Globus pallidus (tissue), 1 donor: ENCODE measurements at places on chromosomes 16 and 17.

DNA sequence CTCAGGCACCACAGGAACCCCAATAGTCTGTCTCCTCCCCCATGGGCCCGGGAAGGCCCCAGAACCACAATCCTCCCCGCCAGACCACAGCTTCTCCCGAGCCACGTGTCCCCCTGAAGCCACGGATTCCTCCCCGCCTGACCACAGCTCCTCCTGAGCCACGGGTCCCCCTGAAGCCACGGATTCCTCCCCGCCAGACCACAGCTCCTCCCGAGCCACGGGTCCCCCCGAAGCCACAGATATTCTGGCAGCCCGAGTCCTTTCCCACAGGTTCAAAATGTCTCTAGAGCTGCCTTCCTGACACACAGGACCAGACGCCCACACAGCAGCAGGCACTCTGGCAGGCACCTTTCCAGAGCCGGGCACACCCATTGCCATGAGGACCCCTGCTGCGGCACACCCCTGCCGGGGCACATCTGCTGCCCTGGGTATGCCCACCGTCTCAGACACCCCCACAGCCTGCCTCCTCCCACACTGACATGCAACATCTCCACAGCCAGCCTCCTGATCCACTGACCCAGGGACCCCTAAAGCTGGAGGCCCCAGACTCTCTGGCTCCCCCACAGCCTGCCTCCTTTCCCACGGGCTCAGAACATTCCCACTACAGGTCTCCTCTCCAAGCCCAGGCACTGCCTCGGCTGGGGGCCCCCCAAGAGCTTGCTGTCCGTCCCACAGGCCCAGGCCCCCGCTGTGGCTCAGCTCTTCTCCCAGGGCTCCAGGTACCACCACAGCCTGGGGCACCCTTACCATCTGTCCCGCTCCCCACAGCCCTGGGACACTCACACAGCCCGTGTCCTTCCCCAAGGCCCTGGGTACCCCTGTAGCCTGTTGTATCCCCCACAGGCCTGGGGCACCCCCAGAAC, 2.2 kb downstream of the KIAA0753 start:
- no peak for DNase-seq

DNA sequence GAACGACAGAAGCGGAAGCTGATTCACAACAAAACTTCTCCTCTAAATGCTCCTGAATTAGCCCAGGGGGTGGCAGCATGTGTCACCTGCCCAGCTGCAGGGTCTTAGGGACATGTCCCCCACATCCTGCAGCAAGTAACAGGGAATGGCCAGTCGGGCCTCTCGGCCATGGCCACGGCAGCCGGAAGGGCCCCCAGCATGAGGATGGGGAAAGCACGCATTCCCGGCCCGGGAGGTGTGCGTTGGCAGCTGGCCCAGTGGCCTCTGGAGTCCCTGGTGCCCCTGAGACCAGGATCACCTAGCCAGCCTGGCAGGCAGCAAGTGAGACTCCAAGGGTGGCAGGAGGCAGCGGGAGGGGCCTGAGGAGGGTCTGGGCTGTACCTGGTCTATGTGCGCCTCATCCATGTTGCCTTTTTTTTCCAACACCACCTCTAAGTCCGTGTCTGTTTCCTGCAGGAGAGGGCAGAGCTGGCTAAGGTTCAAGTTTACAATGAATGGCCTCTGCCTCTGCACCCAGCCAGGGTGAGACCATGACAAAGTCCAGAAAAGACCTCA, 7.0 kb downstream of the KNOP1 start:
- no peak for DNase-seq

DNA sequence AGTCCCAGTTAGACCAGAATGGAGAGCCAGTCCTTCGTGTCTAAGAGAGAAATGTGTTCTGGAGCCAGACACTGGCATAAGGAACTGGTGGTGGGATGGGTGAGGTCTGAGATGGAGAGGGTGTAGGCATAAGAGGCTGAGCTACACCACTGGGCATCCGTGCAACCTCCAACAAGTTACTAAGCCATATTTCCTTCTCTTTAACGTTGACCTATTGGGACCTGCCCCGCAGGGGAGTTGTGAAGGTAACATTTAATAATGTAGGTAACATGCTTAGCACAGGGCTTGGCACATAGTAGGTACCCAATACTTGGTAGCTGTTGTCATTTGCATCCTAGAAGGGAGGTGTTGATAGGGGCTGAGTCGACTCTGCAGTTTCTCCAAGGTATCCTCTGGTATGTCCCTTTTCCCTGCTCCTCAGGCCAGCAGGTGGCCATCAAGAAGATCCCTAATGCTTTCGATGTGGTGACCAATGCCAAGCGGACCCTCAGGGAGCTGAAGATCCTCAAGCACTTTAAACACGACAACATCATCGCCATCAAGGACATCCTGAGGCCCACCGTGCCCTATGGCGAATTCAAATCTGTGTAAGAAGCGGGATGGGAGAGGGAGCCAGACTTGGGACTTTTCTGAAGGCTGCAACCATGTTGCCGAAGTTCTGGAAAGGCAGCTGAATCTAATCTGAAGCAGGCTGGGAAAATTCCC, 1.2 kb downstream of the MAPK7 start:
- no peak for DNase-seq

DNA sequence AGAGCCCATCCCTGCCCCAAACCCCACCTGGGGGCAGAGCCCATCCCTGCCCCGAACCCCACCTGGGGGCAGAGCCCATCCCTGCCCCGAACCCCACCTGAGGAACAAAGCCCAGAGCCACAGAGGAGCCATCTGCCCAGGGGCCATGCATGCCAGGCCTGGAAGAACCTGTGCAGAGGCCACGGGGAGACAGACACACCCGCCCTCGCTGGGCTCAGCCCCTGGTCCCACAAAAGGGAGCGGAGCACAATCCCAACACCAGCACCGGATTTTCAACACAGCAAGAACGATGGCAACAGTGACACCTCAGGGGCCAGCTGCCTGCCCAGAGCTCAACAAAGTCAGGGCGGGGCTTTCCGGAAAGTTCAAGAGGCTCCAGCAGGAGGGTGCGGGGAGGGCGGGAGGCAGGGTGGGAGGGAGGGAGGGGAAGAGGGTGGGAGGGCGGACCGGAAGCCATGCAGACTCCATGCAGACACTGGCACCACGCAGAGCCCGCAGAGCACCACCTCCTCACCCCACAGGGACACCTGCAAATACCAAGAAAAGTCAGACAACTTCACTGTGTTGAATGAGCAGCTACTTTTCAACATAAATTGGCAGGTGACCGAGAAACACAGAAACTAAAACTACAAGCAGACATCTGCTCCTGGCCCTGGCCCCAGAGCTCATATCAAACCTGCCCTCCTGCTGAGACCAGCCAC, 27.9 kb upstream of the C16orf95 start:
- DNase-seq, result no peak

DNA sequence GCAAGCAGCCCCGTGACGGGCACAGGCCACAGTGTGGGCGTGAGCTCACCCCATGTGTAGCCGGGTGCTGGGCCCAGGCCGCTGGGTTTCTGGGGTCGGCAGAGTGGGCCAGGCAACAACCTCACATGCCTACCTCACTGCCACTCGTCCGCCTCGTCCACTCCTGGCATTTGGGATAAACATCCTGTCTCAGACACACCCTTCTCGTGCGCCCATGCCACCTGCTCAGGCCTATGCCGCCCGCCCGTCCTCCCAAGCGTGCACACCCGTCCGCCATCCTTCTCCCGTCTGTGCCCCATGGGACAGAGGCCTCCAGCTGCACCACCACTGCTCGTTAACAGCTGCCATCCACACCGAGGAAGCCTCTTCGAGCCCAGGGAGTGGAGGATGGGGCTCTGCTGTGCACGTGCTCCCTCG, 64.3 kb downstream of the KLHDC4 start:
- DNase-seq, result no peak

DNA sequence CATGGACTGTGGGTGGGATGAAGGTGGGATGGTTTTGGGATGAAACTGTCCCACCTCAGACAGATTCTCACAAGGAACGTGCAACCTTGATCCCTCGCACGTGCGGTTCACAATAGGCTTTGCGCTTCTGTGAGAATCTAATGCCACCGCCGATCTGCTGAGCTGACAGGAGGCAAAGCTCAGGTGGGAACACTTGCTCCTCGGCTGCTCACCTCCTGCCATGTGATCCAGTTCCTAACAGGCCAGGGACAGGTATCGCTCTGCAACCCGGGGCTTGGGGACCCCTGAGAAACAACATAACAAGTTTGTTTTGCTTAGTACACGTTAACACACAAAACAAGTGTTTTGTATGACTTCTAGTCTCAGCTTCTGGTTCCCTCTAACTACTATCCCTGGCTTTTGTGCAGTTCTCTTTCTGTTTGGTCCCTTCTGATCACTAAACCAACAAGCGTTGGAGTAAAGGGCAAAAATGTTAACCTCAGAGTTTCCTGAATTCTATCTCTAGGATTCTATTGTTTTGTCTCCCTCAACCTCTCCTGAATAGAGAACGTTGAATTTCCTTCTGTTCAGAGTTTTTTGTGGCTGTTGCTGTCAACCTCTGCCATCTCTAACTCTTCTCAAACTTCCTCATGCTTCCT, 7.8 kb upstream of the KRTAP3-1 start:
- no peak for DNase-seq

DNA sequence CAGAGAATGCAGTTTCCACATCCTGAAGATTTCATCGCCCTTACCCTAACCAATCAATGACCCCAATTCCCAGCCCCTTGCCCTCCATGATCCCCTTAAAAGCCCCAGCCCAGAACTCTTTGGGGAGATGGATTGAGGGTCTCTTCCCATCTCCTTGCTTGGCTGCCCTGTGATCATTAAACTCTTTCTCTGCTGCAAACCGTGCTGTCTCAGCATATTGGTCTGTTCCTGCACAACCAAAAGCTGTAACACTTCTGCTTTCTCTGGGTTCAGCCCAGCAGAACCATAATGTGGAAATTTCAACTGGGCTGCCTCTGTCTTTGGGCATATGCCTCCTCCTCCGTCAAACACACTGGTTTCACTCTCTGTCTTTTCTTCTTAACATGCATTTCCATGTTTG, 67.0 kb upstream of the NLRP1 start:
- no peak for DNase-seq

DNA sequence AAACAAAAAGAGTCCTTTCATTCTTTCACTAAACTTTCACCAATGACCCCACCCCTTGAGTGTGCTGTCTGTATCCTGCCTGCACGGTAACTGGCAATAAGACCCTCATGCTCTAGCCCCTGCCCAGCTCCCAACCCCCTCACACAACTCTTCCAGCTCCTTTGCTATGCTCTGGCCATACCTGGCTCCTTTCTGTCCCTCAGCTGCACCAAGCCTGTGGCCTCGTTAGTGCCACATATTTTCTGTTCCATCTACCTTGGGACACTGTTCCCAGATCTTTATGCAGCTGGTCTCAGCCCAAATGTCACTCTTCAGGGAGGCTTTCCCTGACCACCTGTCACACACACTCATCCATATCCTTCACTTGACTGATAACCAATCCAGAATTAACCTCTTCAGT, 47.3 kb downstream of the C16orf82 start:
- no peak for DNase-seq

DNA sequence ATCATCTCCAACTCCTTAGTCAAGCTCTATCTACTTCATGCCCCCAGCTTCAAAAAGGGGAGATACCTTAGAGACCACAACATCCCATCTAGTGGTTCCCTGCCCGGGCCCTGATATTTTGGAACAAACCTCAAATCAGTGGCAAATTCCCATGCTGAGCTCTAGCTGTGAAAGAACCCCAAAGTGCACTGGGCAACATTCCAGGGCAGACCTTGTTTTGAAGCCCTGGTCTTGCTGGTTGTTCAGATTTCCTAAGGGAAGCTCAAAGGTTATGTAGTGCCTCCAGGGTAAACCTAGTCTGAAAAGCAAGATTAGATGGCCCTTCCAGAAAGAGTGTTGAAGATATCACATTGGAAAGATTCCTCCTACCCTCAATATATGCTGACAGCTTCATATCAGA, 16.3 kb downstream of the FAM117A start:
- DNase-seq, result no peak

- no peak for DNase-seq
Measured at GRCh38 chr16:89166696-89167424, 4.7 kb upstream of the CDH15 start.
